ENCODE measurements at places on chromosomes 4 and X.

DNA sequence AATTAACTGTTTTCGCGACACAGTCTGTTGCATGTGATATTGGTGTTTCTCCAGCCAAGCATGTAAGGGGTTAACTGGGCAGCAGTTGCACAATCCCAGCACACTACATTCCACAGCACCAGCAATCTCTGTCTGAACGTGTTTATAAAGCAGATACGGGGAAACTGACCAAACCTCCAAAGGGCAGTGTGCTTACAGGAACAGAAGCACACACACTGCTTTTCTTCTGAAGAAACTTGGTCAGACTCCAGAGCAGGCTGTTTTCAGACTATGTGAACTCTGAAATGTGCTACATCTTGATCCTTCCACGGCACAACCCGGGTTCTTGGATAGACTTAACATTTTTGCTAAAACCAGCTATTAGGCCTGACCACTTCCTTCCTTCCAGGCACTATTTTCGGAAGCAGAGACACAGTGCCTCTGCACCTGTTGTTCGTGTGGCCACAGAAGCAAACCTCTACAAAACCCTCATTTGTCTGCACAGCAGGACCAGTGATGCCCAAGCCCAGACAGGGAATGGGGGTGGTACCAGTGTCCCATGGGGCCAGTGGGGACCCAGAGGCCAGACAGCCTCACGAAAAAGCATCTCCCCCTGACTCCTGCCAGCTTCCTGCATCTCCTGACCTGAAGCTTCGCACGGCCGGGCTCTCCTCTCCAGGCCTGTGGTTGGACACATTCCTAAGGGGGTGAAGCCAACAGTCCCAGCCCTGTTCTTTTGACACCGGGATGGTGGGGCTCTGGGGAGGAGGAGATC, 90.1 kb downstream of the IRF2 start:
- peak; percentile 65 for DNase-seq

DNA sequence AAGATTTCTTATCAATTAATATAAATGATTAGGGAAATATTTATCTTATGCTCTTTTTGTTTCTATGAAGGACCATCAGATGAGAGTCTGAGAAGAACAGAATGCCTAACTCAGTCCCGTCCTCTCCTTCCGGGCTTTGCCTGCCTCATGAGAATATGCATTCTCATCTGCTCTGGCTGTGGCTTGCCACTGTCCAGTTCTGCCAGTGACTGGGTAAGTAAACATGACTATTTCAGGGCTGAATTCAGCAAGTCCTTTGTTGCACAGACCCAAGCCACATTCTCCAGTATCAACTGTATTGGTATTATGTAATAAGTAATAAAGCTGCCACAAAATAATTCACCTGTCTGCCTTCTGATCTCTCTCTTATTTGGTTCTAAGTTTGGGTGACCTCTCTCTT, 110.7 kb downstream of the WDFY3 start:
- DNase-seq, result no peak

DNA sequence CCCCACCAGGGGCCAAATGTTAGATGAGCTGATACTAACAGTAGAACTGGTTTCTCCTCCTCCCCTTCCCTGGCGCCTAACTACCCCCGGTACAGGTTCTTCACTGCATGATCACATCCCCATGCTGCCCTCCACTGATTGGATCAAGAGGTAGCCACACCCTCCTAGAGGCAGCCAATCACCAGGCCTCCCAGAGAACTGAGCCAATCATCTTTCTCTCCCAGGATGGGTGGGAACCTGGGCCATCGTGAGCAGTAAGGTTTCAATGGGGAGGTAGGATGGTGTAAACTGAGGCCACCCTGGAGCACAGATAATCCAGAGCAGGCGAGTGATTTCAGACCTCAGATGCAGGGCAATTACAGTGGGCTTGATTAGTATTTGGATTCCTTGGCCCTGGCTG, 64.2 kb downstream of the PPP2R2C start:
- no peak for DNase-seq

GRCh38 chr4:14857475-14857874, 144.8 kb upstream of the CPEB2 start:
- no peak for DNase-seq

DNA sequence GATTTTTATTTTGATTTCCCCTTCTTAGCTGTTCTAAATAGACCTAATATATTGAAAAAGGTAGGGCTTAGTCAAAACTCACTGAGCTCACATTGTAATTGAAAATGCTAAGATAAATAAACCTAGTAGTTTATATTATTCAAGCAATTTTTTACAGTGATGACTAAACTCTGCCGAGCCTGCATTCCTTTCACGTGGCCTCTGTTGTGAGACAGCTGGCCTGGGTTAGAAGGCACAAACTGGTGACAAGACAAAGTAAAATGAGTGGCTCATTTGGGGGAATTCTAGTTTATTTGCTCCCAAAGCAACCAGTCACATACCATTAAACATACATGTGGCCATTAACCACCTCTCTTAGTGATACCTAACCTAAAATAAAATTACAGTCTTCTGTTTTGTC, 169.4 kb upstream of the TEX13C start:
- no peak for DNase-seq

Measured in NK-92 treated with Interleukin-12 subunit alpha and Interleukin-12 subunit beta, amount 100 ng/mL, for 24 hours (cell line).